ENCODE measurements at places on chromosomes 4 and X. TPM values are rescaled to one million over a fixed set of nuclear protein-coding genes. Genes with fewer than 3 reads are reported as not detected.

DNA sequence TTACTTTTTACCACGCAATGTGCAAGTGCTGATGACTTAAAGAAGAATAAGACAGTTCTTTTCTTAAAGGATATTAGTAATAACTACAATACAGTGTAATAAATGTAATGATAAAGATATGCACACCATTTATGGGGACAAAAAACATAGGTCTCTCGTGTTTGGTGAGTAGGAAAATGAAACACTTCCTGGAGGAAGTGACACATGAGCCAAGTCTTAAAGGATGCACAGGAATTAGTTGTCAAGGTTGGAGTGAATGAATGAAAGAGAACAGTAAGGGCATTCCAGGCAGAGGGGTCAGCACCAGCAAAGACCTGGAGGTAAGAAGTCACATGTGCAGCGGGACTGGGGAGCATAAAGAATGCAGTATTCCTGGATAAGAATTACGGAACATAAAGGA, 112.7 kb downstream of the SH3RF1 start:
- no peak for DNase-seq

DNA sequence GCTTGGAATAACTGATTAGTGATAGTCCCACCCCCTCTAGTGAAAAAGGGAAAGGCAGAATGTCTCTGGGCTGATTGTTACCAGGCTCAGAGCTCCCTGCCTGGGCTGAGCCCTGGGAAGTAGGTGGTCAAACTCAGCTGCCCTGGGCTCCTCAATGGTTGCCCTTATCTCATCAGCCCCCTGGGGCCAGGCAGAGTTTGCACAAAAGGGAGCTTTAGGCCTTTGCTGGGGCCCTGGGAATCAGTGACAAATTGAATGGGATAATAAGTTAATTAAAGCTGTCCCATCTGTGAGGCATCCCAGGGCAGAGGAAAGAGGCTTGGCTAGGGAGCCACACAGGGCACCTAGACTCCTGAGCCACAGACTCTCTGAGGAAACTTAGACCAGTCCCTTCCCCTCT, 89.0 kb downstream of the EFNB1 start:
- no peak for DNase-seq

DNA sequence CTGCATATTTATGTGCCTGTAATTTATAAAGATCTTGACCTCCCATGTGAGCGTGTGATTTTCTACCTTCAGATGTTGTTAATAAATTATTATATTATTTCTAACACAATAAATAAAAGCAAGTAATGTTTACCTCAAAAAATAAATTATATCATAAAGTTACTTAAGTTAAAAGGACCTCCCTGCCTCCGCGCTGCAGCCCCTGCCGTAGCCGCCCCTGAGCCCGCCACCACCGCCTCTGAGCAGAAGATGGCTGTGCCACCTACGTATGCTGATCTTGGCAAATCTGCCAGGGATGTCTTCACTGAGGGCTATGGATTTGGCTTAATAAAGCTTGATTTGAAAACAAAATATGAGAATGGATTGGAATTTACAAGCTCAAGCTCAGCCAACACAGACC, 119.6 kb upstream of the BRWD3 start:
- DNase-seq: no peak

- DNase-seq: no peak
These were observed 112.2 kb upstream of the ENPP6 start for GRCh38 chr4:184329659-184330400.

DNA sequence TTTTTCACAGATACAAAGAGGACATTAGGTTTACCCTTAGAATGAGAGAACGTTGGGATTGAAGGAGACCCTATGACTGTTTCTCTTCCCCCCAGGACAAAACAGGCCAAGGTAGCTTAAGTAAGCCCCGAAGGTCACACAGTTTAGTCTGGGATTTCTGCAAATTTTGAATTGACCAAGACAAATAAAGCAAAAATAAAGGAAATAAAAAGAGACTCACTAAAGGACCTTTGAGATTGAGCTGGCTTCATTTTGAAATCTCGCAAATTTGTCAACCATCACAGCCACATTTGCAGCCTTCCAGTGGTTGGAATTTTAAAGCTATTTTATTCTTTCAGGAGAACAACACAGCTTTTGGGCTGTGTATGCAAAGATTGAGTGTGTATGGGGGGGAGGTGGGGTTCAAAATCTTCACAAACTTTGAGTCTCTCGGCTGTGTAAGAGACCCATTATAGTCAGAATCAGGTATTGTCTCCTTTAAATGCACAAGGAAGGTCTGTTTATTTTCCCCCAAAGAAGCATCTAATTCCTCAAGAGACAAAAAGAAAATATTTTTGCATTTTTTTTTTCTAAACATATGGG, 4.2 kb downstream of the TMSB4X start:
- DNase-seq: no peak

The CXCR3 gene
- total RNA-seq: 66.1 TPM

DNA sequence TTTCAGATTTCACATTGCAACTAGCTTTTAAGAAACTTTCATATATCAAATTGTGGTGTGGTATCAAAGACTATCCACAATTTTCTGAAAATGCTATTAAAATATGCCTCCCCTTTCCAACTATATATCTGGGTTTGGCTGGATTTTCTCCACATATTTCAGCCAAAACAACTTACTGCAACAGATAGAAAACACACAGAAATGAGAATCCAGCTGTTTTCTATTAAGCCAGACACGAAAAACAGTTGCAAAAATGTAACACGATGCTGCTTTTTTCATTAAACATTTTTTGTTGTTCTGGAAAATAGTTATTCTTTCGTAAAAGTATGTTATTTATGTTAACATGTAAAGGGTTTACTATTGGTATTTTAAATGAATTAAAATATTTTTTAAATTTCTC, 33.1 kb downstream of the DCTD start:
- DNase-seq: no peak
